ENCODE measurements at places on chromosomes 16 and 17.

DNA sequence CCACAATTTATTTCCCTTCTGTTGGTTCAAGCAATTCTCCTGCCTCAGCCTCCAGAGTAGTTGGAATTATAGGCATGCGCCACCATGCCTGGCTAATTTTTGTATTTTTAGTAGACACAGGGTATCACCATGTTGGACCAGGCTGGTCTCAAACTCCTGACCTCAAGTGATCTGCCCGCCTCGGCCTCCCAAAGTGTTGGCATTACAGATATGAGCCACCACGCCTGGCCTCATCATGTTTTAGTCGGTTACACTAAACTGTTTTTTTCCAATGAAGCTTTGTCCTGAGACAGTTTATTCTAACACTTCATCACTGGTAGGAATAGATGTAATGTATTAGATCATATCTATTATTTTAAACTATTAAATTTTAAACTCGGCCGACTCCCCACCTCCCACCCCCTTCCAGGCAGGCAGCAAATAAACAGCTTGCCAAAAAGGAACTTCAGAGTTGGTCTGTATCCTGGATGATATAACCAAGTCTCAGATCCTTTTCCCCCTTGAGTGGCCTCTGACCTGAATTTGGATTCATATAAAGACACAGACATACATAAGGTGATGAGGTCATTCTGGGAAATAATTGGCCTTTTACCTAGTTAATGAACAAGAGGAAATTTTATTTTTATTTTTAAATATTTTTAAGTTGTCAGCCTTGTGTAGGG is 18.4 kb upstream of the CORO6 start:
- DNase-seq = no peak

GRCh38 chr17:39626171-39627046 is at the start of gene PPP1R1B:
TSS of gene PPP1R1B (plus strand) at chr17:39626952. CDS start at chr17:39627393, 441 bp downstream.
- no peak for DNase-seq

DNA sequence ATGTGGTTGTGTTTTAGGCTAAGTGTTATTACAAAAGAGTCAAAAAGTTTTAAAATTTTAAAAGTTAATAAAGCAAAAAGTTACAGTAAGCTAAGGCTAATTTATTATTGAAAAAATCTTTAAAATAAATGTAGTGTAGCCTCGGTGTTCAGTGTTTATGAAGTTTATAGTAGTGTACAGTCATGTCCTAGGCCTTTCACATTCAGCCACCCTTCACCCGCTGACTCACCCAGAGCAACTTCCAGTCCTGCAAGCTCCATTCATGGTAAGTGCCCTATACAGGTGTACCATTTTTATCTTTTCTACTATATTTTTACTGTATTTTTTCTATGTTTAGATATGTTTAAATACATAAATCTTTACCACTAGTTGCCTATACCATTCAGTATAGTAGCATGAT is 98.5 kb upstream of the RPRML start:
- peak; percentile 64 for DNase-seq

DNA sequence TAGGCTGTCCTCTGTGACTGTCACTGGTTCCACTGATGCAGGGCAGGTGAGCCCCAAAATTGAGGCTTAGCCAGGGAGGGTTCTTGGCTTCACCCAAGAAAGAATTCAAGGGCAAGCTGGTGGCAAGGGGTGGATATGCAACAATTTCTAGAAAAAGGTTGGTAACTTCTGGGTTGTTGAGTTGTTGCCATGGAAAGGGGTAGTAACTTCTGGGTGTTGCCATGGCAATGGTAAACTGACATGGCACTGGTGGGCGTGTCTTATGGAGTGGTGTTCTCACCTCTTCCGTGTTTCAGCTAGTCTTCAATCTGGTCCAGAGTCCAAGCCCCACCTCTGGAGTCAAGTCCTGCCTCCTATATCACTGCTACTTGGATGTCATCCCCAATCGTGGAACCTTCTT is 9.5 kb upstream of the GUCY2D start:
- no peak for DNase-seq

DNA sequence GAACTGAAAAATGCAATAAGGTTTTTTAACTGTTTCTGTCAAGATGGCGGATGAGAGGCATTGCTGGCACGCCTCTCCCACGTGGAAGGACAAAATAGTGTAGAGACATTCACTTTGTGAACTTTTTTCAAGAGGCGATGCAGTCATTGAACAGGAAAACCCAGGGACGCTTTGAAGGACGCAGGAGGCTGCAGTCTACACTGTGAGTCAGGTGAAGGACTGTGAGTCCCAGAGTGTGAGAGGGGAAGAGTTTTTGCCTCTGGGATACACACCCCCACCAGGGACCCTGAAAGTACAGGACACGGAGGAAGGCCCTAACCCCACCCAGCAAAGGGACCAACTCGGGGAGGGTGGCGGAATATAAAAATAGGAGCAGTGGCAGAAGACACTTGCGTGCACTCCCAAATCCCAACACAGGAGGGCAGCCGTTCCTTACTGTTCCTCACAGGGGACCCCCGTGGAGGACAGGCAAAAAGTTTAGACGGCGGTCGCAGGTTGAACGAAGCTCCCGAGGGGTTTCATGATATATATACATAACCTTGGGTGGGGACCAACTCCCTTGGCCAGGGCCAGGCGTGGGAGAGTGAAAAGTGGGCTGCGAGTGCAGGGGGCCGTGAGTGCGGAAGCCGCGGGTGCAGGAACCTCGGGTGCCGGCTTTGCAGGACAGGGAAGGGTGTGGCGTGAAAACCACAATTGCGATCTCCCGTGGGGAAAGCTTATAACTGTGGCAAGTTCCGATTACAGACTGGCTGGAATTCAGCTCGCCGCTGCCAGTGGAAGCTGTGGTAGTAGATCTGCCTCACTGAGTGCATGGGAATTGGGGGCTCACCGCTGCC is 82.0 kb upstream of the ALOX12 start:
- peak; percentile 58 for DNase-seq

GRCh38 chr16:6642271-6642670 is 690.4 kb upstream of the RBFOX1 start:
- no peak for DNase-seq

DNA sequence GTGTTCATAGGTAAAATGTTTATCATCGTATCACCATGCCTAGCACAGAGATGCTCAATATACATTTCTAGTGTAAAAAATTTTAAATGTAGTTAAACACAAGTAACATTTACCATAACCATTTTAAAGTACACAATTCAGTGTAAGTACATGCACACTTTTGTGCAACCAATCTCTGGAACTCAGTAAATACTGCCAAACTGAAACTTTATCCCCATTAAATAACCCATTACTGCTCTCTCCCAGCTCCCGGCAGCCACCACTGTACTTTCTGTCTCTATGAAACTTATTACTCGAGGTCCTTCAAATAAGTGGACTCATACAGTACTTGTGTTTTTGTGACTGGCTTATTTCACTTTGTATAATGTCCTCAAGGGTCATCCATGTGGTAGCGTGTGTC is 29.0 kb downstream of the RMI2 start:
- DNase-seq = no peak

DNA sequence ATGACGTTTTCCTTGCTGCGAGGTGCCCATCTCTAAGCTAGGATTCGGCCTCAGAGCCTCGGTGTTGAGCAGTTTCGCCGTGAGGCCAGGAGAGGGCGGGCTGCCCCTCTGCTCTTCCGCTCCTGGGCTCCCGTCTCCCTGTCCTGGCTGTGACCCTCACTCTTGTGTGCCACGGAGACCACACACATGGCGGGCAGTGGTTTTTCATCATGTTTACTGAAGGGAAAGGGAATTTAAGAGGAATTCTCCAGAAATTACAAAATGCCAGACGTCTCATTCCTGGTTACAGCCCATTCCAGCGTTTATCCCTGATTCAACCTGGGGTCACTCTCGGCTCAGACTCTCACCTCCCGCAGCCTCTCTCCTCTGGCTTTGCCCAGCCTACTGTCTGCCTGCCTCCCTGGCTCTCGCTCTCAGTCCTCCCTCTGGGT is 96.8 kb upstream of the ELAC2 start:
- peak; percentile 65 for DNase-seq

DNA sequence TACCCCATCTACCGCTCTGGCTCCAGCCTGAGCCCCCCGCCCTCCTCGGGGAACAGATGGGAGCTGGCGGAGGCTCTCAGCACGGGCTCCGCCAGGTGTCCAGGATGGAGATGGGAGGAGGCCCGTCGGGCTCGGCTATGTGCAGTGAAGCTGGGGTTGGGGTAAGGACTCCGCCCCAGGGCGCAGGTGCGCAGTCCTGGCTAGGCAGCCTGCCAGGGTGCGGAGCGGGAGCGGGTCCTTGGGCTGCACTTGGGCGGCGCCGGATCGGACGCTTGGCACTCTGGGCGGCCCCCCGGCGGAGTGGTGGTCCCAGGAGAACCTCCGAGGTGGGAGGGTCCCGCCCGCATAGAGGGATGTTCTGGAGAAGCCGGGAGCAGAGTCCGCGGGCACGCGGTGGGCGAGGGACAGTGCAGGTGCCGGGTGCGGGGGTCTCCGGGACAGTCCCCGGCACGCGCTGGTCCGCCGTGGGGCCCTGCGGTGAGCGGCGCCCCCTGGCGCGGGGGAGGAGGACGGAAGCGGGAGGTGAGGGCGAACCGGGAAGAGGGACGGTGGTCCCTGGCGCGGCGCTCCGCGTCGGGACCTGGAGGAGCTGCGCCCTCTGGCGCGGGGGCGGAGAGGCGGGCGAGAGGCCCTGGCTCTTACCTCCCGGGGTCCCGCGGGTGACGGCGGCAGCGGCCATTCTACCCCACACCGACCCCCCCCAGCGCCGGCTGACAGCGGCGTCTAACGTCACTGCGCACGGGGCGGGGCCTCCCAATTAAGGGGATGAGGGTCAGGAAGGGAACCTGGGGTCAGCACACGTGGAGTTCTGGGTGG is at the start of gene CAMTA2:
Gene CAMTA2, minus strand, starts transcription at position 725 of the 816 bp plus-strand sequence. CDS start 1,453 bp downstream, outside the sequence.
- peak; percentile 82 for DNase-seq

GRCh38 chr17:30790279-30790678 is 34.2 kb downstream of the CRLF3 start:
- no peak for DNase-seq

DNA sequence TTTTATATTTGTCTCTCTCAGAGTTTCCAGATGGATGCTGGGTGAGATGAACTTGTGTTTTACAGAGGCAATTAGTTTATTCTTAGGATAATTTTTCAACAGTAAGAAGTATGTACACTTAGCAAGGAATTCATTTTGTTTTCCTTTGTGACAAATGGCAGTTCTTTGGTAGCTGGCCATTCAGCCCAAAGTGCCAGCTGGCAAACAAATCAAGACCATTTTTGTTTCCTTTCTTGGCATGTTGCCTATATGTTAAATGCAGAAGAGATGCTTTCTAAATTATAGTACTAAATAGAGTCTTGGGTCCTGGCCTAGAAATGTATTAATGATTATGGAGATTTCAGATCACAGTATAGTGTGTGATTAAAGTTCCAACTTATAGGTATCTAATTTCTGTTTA is 337.1 kb downstream of the CNTNAP4 start:
- no peak for DNase-seq

DNA sequence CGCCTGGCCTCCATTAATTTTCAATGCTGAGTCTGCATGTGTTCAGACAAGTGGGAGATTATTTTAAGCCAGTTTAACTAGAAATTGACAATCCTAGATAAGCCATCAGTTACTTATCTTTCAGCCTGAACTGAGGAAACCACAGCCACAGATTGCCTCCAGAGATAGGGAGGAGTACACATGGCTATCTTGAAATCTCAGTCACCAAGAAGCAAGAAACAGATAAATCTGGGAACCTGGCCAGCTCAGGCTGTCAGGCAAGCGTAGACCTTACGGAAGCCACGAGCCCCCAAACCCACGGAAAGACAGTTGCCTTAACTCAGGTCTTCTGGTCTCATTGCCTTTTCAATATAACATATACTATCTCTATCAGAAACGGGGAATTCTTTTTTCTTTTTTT is 2.0 kb upstream of the GLG1 start:
- DNase-seq = no peak

DNA sequence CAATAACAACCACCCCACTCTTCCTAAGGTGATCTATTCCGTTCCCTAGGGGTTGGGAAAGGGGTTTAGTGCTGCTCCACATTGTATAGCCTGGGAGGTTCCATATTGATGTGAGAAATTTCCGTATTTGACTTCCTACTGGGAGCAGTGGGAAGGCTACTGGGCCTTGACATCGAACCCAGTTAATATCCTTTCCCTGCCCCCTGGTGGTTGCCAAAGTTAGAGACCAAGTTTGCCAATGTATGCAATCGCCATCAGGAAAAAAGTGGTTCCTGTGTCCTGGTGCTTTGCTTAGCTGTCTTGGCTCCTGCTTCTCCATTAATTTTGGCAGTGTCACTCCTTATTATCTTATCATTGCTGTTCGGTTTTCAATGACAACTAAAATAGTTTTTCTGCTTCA is 914.9 kb downstream of the KCNJ2 start:
- peak; percentile 53 for DNase-seq

All from EL (cell line).